ENCODE measurements at places on chromosomes 1 and 21. TPM values are rescaled to one million over a fixed set of nuclear protein-coding genes. Genes with fewer than 3 reads are reported as not detected.

SLC2A5 gene
- not detected for total RNA-seq

GRCh38 chr1:150386592-150386991, 22.6 kb downstream of the RPRD2 start:
- no peak overlapping the region for H3K4me3 ChIP-seq
- no peaks in the 10 kb centered on the region for H3K27me3 ChIP-seq
- H3K27ac ChIP-seq = peak overlapping the region; percentile 36
- H3K4me1 ChIP-seq = peaks cover 32% of the 10 kb centered on the region

GRCh38 chr21:46546799-46547198, 58.1 kb downstream of the S100B start:
- no peaks in the 10 kb centered on the region for H3K27me3 ChIP-seq
- H3K36me3 ChIP-seq = peaks cover 13% of the 10 kb centered on the region
- peaks cover 15% of the 10 kb centered on the region for H3K4me1 ChIP-seq
- H3K4me3 ChIP-seq = no peak overlapping the region
- H3K27ac ChIP-seq = no peak overlapping the region
- DNase-seq = no peak

GRCh38 chr1:156247460-156248322, at the start of gene PAQR6:
Gene PAQR6, minus strand, starts transcription at chr1:156248056. Its CDS starts 1,325 bp downstream, at chr1:156246731.
- no peak within 1 kb of the TSS for H3K4me3 ChIP-seq
- no peak for DNase-seq
- no peaks in the 10 kb centered on the region for H3K27me3 ChIP-seq
- H3K36me3 ChIP-seq = peaks cover 2% of the 10 kb centered on the region
- H3K27ac ChIP-seq = no peak within 1 kb of the TSS

SMPDL3B gene
- 0.33 TPM for total RNA-seq
